ENCODE measurements at places on chromosomes 6 and 20.

GRCh38 chr6:33200219-33201146 is at the start of the genes RXRB and SLC39A7:
Gene RXRB, minus strand, starts transcription at chr6:33200665. Its CDS starts 189 bp downstream, at chr6:33200476.
Gene SLC39A7, plus strand, starts transcription at chr6:33200867. Its CDS starts 379 bp downstream, at chr6:33201246.
- peak; percentile 99 for DNase-seq

DNA sequence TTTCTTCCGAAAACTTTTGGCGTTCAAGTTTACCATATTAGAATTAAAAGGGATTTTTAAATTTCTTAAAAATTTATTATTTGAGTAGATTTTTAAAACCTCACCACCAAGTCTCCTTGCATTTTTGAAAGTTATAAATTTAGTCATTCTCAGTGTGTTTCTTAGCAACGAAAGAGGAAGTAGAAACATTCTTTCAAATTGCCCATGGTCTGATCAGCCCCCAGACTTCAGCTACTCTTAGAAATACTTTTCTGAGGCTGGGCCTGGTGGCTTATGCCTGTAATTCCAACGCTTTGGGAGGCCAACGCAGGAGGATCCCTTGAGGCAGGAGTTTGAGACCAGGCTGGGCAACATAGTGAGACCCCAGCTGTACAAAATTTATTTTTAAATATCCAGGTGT is 15.1 kb upstream of the RTF2 start:
- DNase-seq = no peak

GRCh38 chr6:98547634-98548033 is 286.7 kb upstream of the POU3F2 start:
- no peak for DNase-seq

GRCh38 chr6:158475344-158476302 is 84.3 kb upstream of the TMEM181 start:
- DNase-seq = no peak

DNA sequence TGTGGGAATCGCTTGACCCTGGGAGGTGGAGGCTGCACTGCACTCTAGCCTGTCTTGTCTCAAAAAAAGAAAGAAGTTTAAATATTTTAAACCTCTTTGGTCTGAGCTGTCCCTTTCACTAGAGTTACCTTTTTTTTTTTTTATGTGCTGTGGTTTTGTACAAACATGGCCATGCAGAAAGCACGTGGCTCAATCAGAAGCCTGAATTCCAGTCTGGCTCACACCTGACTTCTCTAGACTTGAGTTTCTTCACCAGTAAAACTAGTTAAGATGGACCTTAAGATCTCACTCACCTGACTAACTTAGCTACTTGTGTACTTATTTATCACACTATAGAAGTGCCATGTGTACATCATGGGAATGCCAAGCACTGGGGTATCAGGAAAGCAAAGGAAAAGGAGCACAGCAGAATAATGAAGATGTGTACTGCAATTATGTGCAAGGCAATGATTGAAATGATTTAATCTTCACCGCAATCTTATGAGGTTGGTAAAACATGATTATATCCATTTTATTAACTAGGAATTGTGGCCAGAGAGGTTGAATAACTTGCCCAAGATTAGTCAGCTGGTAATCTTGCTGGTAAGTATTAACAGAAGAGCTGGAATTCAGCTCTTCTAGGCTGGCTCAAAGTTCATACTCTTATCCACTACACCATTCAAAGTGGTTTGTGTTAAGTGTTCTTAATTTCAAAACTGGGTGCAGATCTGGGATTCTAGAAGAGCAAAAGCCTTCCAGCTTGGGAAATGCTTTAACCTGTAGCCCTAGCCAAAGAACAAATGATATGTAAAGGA is 10.7 kb downstream of the HMGN3 start:
- DNase-seq = no peak

DNA sequence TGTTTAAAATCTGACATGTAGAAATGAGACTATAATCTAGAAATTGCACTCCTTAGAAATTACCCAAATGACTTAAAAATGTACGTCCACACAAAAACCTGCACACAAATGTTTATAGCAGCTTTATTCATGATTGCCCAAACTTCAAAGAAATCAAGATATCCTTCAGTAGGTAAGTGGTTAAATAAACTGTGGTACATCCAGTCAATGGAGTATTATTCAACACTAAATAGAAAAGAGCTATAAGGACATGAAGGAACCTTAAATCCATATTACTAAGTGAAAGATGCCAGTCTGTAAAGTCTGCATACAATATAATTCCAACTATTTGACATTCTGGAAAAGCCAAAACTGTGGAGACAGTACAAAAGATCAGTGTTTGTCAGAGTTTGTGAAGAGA is 513.4 kb downstream of the PKHD1 start:
- DNase-seq = no peak

GRCh38 chr6:15996030-15996429 is 132.9 kb upstream of the MYLIP start:
- DNase-seq = no peak

- DNase-seq = no peak
These were observed 135.5 kb downstream of the PAX1 start for GRCh38 chr20:21840991-21841390.

GRCh38 chr20:44125332-44126127 is 61.5 kb downstream of the JPH2 start:
- DNase-seq = no peak

GRCh38 chr6:122472022-122472340 is 374 bp upstream of the SERINC1 start:
- DNase-seq = no peak

DNA sequence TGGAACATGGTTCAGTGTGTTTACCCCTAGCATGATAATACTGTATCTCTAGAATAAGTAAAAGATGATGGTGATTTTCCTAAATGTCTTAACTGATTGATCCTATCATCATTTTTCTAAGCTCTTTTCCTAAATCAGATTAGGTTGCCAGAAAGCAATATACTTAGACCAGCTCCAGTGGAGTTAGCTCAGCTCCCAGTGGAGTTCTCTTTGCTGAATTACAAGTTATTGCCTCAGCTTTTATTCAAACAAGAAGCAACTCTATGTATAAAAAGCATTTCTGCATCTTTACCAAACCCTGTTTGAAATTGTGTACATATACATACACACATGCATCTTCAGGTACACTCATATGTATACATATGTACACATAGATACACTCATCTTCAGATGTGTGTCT is 44.9 kb downstream of the SNX9 start:
- DNase-seq = no peak

DNA sequence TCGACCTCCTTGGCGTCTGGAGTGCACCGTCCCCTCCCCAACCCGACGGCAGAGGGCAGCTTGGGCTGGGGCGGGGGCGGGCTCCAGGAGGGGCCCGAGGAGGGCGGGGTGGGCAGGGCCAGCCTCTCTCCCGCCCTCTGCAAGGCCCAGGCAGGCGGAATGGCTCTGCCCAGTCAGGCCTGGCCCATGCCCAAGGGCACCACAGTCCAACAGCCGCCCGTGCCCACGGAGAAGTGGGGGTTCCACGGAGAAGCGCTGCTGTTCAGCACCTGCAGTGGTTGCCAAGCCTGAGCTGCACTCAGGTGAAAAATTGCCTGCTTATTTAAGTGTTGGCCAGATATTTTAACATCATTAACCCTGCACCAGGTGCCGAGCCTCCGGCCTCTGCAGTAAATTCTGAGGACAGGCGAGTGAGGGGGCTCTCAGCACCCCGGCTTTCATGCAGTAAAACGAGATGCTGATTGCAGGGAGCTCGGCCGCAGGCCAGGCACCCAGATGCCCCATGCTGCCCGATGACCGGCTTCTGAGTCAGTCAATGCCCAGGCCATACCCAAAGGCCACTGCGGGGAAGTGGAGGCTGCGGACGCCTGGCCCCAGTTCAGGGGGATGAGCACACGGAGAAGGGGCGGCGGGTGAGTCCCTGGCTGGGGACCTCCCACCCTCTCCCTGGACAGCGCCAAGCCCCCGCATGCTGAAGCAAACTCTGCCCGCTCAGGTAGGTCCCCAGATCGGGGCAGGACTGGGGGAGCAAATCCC is at the start of gene SRMS:
TSS of gene SRMS (minus strand) at position 25 of the 756 bp plus-strand sequence. CDS start 286 bp downstream, outside the sequence.
- no peak for DNase-seq

GRCh38 chr6:37877373-37878149 is 58.0 kb downstream of the ZFAND3 start:
- no peak for DNase-seq

DNA sequence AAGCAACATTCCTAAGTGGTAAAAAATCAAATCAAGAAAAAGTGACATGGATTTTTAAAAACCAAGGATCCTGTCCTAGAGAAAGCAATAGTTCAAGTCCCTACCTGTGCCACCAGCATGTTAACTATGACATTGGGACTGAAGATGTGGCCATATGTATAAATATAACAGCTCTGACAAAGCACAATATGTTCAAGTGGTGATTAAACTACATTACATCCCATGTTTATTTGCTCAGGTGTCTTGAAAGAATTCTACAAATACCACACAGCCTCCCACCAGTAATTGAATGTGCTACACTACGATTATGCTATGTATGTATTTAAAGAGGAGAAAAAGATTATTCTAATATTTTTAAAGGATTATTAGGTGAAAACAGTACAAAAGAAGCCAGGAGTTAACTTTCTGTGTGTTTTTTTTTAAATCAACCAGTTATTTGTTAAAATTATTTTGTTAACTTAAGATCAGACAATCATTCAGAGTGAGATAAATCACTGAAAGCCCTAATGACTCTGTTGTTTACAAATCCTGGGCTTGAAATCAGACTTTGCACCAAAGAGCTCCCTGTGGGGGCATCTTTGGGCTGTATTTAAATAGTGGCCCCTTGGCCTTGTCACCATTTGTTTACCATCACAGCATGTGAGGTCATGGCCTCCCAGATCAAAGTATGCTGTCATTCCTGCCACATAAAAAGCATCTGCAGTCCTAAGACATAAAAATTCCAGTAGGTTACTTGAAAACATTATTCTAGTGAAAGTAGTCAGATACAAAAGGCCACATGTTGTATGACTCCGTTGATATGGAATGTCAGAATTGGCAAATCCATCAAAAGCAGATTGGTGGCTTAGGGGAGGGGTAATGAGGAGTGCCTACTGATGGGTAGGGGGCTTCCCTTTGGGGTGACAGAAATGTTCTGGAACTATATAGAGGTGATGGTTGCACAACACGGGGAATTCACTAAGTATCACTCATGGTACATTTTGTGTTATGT is 17.1 kb downstream of the TTLL2 start:
- DNase-seq = no peak

- DNase-seq = no peak
These were observed 11.4 kb downstream of the MRPL14 start for GRCh38 chr6:44115866-44116265.

- no peak for DNase-seq
These were observed 494.7 kb downstream of the CD83 start for GRCh38 chr6:14612016-14612980.

DNA sequence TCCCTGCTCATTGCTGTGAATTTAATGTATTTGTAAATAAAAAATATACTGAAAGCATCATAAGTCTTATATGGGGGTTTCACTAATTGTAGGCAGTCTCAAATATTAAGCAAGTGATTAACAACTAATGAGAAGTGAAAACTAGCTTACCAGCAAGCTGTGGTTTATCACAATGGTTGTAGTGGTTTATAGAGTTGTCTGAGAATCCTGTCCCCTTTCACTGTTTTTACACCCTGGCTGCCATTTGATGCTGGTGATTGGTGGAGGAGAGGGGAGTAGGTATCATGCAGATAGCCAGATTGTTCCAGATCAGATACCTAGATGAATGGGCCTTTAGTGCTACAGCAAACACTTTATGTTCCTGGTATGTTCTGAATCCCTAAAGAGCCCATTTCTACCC is 6.0 kb downstream of the MKKS start:
- DNase-seq = no peak

- no peak for DNase-seq
These were observed 2.9 kb upstream of the PRSS35 start for GRCh38 chr6:83509441-83509840.

DNA sequence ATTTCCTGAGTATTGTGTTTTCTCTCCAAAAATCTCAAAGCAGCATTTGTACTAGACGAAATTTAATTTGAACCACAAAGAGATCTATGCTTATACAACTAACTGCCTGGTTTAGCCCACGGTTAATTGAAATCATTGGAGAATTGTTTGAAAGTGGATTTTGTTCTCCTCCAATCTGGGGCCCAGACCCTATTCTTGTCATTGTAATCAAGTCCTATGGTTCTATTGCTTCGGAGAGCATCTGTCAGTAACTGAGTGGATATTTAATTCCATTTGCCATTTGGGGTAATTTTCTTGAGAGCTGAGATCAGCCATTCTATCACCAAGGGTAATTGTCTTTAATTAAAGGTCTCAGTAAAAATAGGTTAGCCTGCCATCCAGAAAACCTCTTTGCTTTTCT is 117.0 kb upstream of the KCNG1 start:
- no peak for DNase-seq

DNA sequence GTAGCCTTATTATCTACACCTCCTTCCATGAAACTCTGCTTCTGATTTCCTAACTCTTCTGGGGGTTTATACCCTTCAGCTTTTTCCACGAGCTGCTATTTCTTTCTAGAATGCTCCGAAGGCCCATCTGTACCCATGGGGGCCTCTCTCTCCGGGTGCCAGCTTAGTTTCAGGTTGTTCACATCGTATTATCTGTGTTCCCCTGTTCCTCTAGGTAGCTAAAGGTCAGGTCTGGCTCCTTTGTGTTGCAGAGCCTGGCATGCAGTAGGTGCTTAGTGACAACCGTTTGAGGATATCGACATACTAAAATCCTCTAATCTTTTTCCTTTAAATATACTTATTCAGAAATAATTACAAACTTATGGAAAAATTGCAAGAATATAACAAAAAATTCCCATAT is 73.0 kb downstream of the UST start:
- DNase-seq = no peak

DNA sequence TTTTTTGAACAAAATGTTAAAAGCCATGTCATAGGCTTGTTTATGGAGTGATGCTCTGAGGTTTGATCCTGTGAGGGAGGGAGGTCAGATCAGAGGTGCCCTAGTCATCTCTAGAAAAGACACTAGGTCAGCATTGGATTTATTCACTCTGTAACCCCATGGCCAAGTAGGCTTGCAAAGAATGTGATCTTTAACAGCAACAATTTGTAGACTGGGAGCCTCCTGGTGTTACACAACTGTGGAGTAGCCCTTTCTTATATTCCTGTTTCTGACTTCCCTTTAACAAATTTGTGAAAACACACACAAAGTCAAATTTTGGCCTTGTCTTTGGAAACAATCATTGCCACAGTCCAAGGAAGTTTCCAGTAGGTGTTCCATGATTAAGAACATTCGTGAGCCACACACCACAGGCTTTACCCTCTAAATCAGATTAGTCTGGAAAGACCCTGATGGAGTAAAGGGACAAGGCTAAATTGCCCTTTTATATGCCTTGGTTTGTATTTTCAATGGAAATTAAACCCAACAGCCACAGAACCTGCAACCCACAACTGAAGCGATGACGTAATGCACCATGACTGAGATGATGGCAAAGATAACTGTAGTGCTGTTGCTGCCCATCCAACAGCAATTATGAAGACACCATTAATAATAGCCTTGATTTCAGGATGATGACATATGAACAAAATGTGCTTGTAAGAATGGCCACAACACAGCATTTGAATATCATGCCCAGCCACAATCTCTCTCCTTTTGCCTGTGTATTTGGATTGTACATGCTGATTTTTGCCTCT is 22.1 kb downstream of the SCP2D1 start:
- no peak for DNase-seq

Measured in midbrain (tissue), 1 donor.